ENCODE measurements at places on chromosomes 7 and 10. TPM values are rescaled to one million over a fixed set of nuclear protein-coding genes. Genes with fewer than 3 reads are reported as not detected.
A peak's percentile ranks its signal among the peaks of the same experiment; 100 is the strongest.

DNA sequence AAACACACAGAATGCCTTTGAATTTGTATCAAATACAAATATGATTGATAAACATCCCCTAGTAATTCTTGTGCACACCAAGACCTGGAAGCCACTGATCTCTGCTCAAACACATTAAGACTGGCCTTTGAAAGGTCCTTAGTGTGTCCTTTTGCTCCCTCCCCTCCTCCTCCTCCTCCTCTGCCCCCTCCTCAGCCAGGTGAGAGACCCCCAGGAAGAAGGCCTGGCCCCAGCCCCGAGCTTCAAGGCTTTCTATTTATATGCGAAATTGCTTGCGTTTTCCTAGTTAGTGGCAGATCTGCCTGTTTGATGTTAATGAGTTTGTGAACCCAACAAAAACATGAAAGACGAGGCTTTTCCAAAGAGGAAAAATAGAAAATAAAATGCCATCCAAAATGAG lies 63.6 kb upstream of the TCF7L2 start:
- no peak for DNase-seq

GRCh38 chr10:63520500-63521415 lies at the start of gene REEP3:
TSS of gene REEP3 (plus strand) at chr10:63521401. CDS start at chr10:63521546, 145 bp downstream.
- peak; percentile 21 for DNase-seq

The FAM25A gene
- polyA plus RNA-seq: 27.6 TPM

DNA sequence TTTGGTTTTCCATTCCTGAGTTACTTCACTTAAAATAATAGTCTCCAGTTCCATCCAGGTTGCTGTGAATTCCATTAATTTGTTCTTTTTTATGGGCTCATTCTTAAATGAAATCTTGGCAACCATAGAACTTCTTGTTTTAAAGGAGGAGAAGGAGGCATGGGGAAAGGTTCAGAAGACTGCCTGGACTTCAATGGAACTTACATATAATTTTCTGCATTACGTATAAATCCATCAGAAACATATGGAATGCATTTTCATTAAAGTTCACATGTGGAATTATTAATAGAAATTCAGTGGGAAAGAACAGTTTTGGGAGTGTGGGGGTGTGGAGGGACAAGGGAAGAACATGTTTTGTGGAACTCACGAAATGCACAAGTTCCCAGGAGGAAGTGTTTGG lies 176.6 kb upstream of the PRKCQ start:
- DNase-seq: no peak

The SNCG gene
- 13.1 TPM for polyA plus RNA-seq

GRCh38 chr7:129951226-129952085 lies 1.3 kb downstream of the UBE2H start:
- no peak for DNase-seq

DNA sequence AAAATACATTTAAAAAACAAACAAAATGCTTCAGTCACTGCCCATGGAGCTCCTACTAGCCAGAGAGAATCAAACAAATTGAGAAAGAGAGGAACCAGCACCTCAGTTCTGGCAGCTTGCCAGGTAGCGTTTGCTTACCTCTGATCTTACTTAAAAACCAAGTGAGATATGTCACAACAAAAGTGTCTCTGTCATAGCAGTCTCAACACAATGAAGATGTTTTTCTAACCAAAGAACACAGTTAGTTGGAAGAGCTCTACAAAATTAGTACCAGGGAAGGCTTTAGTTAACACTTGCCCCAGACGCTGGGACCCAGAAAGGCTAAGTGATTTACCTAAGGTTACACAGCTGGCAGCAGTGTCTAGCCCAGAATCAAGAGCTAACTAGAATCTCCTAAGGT lies 3.4 kb downstream of the DOCK4 start:
- no peak for DNase-seq

The EPDR1 gene
- polyA plus RNA-seq: not detected

The CNPY4 gene
- polyA plus RNA-seq: 7.7 TPM

The RPA3 gene
- polyA plus RNA-seq: 51.1 TPM

GRCh38 chr10:78650122-78650521 lies 418.6 kb upstream of the ZMIZ1 start:
- no peak for DNase-seq

DNA sequence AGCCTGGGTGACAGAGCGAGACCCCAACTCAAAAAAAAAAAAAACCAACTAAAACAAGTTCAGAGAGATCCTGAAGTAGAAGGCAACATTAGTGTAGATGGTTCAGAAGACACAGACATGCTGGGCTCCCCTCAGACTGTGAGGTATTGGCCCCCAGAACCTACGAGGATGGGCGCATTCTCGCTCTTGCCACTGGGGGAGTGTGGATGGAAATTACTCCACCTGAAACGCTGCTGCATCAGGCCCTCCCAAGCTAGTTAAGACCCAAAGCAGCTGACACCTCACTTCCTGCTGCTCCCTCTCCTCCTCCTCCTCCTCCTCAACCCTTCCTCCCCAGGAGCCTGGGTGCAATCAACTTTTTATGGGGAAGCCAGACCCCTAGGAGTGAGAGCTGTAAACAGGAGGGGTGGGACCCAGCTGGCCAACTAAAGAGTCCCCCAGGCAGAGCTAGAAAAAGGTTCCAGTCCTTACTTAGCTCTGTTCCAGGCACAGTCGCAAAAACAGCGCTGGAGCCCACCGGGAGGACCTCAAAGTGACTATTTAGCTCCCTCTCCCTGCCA lies 7.4 kb downstream of the SH3PXD2A start:
- no peak for DNase-seq

The LEP gene
- polyA plus RNA-seq: 0.50 TPM

GRCh38 chr7:19026888-19027287 lies 90.5 kb downstream of the TWIST1 start:
- no peak for DNase-seq

DNA sequence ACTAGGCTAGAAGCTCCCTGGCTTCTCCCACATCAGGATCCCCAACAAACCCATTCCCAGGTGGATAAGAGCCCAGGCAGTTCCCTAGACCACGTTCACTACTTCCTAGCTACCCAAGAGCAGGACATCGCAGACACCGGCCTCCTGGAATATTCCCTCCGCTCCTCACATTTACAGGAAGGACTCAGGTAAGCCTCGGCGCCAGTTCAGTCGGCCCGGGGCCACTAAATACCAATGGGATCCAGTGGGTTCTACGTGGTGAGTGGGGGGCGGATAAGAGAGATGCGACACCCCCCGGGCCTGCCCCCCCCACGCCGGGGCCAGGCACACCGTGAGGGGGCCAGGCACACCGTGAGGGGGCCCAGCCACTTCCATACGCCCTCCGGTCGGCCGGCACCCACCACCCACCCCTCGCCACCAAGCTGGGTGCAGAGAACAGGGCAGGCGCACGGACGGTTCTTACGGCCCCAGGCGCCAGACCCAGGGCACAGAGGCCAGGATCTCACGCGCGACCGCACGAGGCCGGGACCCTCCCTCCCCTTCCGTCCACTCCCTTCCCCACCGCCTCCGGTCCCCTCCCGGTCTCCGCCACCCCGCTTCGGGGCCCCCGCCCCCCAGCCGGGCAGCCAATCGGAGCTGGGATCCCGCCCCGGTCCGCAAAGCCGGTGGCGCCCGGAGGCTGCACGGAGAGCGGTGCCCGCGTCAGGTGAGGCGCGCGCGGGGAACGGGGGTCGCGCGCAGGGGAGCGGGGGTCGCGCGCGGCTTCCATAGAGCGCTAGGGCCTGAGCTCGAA lies at the start of gene BLVRA:
Gene BLVRA (plus strand): TSS at position 652 of the 793 bp plus-strand sequence. CDS start 12,479 bp downstream, outside the sequence.
- no peak for DNase-seq

The LIPK gene
- 0.56 TPM for polyA plus RNA-seq

- DNase-seq: no peak
Measured at GRCh38 chr7:6260291-6261187, 11.9 kb downstream of the CYTH3 start.

GRCh38 chr10:22468570-22469320 lies 123.4 kb downstream of the SPAG6 start:
- no peak for DNase-seq

The SH2D4B gene
- 0.03 TPM for polyA plus RNA-seq

The VPS37D gene
- polyA plus RNA-seq: 0.81 TPM

- no peak for DNase-seq
Measured at GRCh38 chr10:77716458-77717317, 79.1 kb upstream of the KCNMA1 start.

The ITGA8 gene
- polyA plus RNA-seq: not detected

The IL2RA gene
- not detected for polyA plus RNA-seq

The NPFFR1 gene
- not detected for polyA plus RNA-seq

The SAMD9 gene
- 26.8 TPM for polyA plus RNA-seq

GRCh38 chr10:118979661-118980060 lies 49.9 kb upstream of the NANOS1 start:
- DNase-seq: no peak

The TSPAN12 gene
- 0.82 TPM for polyA plus RNA-seq

- no peak for DNase-seq
Measured at GRCh38 chr7:80821771-80822319, 97.0 kb downstream of the SEMA3C start.

- DNase-seq: no peak
Measured at GRCh38 chr10:15222511-15222910, 54.0 kb upstream of the NMT2 start.

GRCh38 chr7:100221231-100221718 lies 1.5 kb downstream of the PVRIG start:
- DNase-seq: no peak

All from keratinocyte (primary cell).